ENCODE measurements at places on chromosomes 13 and 19. TPM values are rescaled to one million over a fixed set of nuclear protein-coding genes. Genes with fewer than 3 reads are reported as not detected.
A peak's percentile ranks its signal among the peaks of the same experiment; 100 is the strongest.

GRCh38 chr19:21158523-21159135 lies 16.8 kb downstream of the ZNF431 start:
- peak; percentile 20 for DNase-seq

DNA sequence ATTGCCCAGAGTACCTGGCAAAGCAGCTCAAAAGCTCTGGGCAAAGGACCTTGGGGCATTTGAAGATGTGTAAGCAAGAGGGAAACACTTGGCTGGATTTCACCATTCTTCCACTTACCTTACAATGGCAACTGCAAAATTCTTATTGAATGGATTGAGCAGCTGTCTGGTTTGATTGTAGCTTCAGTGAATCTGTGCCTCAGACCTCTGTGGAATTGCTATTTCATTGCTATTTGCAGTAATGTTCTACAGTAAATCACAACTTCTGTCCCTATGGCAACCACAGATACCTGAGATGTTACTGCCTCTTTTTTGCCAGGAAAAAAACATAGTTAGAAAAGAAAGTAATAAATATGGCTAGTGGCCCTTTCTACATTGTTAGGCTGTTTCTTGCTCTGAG lies 519.5 kb downstream of the SUCLA2 start:
- no peak for DNase-seq

DNA sequence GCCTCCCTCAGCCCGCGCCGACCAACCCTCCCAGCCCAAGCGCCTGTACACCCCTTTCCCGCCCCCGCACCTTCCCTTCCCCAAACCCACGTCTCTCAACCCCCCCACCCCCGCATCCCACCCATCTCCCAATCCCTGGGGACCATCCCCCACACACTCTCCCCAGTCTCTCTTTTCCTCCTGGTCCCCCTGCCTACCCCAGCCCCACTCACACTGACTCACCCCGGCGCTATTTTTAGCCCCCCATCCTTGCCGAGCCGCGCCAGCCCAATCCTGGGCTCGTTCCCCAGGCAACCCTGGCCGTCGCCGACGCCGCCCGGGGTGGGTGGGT lies 11.7 kb downstream of the CIC start:
- peak; percentile 23 for DNase-seq

DNA sequence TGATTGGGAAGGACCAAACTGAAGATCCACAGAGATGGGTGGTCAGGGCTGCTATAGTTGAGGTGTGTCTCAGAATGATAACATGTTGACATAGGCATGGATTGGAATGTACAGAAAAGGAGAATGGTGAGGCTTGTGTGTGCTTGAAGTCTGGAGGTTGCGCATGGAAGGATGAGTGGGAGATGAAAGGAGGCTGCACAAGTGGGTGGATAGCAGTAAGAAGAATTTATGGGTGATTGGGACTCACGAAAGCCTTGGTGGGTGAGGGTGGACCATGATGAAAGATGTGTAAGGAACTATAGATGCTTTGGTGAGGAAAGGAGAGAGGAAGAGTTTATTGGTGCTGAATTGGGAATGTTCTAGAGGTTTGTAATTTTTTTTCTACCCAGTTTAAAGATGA lies 1287.7 kb downstream of the UQCRFS1 start:
- no peak for DNase-seq

- no peak for DNase-seq
Observed at GRCh38 chr19:35285095-35285449, 2.7 kb downstream of the HAMP start.

DNA sequence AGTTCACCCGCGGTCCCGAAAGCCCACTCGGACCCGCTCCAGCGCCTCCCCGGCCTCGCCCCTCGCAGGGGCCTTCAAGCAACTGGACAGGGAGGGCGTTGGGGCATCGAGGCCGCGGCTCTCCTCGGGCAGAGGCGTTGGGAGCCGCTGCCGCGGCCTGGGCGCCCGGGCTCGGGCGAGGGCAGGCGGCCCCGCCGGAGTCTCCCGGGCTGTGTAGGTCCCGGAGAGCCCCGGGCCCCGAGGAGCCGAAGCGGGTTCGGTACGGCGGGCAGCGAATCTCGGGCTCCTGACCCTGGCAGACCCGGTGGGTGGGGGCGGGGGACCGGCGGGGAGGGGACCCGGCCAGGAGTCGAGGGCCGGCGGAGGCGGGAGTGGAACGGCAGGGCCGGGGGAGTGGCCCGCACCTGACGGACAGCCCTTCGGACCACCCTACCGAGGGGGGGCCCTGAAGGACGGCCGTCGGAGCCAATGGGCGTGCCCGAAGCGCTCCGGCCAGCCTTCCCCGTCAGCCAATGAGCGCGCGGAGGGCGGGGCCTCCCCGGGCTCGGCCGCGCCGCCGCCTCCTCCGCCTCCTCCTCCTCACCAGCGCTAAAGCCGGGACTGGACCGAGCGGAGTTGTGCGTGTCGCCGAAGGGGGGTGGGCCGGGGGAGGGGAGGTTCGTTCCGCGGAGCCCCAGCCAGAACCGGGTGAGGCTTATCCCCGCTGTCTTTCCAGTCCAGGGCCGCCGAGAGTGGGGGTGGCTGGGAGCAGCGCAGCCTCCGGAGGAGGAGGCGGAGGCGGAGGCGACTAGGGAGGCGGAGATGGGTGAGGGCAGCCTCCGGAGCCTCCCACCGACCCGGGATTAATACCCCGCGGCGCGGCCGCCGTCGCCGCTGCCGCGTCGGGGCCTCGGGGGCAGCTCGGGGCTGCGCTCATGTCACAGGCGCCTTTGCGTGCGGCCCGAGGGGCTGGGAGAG lies at the start of gene ZMYM2:
Gene ZMYM2 (plus strand): TSS at position 573 of the 957 bp plus-strand sequence. CDS start 34,346 bp downstream, outside the sequence.
- peak; percentile 98 for DNase-seq

- no peak for DNase-seq
Observed at GRCh38 chr19:2676823-2677222, 25.7 kb downstream of the GNG7 start.

DNA sequence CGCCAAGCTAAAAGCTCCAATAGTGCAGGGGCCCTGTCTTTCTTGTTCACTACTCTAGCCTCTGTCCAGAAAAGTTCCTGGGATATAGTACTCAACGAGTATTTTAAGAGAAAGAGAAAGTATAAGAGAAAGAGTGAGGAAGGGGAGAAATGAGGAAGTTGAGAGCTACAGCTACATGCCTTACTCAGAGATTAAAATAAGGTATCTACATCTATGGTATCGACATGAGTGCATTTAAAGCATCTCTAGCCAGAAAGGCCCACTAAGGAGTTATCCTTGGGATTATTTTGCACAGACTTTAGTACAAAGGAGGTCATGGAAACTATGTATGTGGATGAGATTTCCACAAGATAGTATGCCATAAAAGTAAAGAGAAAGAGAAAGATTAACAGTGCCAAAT lies 28.5 kb downstream of the MYCBP2 start:
- no peak for DNase-seq

DNA sequence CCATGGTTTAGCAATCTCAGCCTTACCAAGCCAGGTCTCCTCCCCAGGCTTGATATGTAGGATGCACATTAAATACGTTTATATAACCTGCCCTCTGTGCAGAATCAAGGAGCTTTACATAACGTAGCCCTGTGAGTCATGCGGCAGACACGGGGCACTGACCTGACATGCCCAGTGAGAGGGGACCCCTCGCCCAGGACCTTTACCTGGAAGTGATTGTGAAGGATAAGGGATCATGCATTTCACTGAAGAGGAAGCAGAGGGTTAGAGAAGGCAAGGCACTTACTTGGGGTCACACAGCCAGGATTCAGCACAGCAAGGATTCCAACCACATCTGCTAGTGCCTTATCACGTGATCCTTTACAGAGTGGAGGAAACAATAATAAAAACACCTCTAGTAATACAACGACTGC lies 18.9 kb upstream of the FOSB start:
- peak; percentile 47 for DNase-seq

DNA sequence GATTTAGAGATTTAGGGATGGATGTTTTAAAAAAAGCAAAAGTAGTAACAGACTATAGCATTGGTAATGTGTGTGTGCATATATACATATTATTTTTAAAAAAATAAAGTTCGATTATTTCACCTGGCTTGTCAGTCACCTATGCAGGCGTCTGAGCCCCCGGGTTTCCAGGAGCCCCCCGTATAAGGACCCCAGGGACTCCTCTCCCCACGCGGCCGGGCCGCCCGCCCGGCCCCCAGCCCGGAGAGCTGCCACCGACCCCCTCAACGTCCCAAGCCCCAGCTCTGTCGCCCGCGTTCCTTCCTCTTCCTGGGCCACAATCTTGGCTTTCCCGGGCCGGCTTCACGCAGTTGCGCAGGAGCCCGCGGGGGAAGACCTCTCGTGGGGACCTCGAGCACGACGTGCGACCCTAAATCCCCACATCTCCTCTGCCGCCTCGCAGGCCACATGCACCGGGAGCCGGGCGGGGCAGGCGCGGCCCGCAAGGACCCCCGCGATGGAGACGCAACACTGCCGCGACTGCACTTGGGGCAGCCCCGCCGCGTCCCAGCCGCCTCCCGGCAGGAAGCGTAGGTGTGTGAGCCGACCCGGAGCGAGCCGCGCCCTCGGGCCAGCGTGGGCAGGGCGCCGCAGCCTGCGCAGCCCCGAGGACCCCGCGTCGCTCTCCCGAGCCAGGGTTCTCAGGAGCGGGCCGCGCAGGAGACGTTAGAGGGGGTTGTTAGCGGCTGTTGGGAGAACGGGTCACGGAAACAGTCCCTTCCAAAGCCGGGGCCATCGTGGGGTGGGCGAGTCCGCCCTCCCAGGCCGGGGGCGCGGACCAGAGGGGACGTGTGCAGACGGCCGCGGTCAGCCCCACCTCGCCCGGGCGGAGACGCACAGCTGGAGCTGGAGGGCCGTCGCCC lies 840 bp upstream of the CCNA1 start:
- DNase-seq, result no peak

GRCh38 chr19:45770192-45771101 lies 1.4 kb upstream of the SIX5 start:
- DNase-seq, result peak; percentile 99

DNA sequence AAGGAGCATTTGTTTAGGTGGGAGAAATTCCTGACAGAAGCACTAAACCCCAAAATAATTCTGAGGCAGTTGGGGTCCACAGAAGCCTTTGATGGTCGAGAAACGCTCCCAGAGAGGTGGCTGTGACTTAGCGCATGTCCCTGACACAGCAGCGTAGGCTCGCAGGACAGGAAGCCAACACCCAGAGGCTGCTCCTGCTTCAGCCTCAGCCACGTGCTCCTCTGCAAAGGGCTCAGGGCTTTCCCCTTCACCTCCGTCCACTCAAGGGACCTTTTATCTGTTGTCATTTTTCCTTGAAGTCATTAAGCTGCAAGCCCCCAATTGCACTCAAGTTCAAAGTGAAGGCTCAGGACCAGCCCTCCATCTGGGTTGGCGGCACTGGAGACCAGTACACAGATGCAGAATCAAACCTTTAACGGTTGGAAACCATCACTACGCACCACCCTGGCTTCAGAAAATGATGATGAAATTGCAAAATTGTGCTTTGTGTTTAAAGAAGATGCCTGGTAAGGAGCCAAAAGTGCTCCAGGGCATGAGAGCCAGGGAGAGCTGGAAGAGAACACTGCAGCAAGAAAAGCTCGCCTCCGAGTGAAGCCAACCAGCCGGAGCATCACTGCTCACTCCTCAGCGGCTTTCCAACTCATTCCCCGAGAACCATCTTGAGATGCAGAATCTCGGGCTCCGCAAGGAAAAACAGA lies 219.6 kb downstream of the RAP2A start:
- DNase-seq, result peak; percentile 42

DNA sequence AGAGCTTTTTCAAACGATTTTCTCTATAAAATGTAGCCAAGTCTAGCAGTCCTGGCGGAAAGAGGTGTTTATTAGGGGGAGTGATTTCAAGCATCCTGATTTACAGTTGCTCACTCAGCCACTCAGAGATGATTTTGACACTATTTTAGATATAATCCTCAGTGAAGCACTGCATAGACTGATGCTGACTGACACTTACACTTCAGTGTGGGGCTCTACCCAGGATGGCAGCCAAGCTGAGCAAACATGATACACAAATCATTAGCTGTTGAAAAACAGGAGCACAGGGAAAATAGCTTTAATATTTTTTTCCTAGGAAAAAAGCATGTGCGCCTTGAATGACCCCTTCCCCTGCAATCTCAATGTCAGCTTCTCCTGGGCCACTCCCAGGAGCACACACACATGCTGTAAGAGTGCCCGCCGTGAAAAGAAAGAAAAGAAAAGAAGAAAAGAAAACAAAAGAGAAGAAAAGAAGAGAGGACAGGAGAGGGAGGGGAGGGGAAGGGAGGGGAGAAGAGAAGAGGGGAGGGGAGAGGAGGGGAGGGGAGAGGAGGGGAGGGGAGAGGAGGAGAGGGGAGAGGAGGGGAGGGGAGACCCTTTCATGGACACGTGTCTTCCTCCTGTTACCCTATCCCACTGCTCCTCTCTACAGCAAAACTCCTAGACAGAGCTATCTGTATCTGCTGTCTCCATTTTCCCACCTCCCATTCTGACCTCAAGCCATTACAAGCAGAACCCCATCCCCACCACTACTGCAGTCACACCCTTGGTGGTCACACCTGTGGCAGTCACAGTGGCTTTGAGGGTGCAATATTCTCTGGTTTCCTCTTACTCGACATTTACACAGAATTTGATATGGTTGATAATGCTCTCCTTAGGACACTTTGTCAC lies 36.4 kb downstream of the RCBTB2 start:
- DNase-seq, result no peak

- peak; percentile 16 for DNase-seq
Observed at GRCh38 chr13:114229506-114229905, 5.2 kb upstream of the CDC16 start.

DNA sequence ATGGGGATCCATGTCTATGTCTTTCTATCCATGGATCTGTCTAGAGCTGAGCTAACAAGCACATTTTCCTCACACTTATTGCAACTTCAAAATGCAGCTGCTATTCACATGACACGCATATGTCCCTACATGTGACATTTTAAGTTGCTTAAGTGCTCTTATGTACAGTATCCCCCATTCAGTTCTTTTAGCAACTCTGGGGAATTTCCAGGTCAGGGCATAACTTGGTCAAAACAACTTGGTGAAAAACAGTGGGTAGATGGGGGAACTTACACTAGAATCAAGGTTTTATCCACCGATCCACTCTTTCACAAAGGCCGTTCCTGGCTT lies 73.0 kb downstream of the COL4A1 start:
- peak; percentile 71 for DNase-seq

GRCh38 chr19:48970139-48970766 lies 5.1 kb downstream of the FTL start:
- no peak for DNase-seq

GRCh38 chr13:30866677-30867076 lies 39.4 kb upstream of the MEDAG start:
- DNase-seq, result peak; percentile 27

GRCh38 chr13:106089261-106089980 lies 446.0 kb downstream of the EFNB2 start:
- no peak for DNase-seq

- peak; percentile 12 for DNase-seq
Observed at GRCh38 chr13:51000571-51001260, 91.1 kb downstream of the RNASEH2B start.

GRCh38 chr19:55519451-55520311 lies 17.3 kb downstream of the SBK2 start:
- peak; percentile 51 for DNase-seq

The C13orf42 gene
- total RNA-seq, result not detected

The ZNF554 gene
- 3.5 TPM for total RNA-seq

The VSIG10L gene
- total RNA-seq, result 0.43 TPM

The UNC13A gene
- 0.64 TPM for total RNA-seq

The GJB2 gene
- not detected for total RNA-seq

The ZNF99 gene
- not detected for total RNA-seq

The ZNF543 gene
- total RNA-seq, result 10.4 TPM

The PLK5 gene
- total RNA-seq, result not detected

The CGB2 gene
- not detected for total RNA-seq

Data from fibroblast of villous mesenchyme (primary cell).